Spleen (tissue), 13 donors: ENCODE measurements at places on chromosomes 4 and X. TPM values are rescaled to one million over a fixed set of nuclear protein-coding genes. Genes with fewer than 3 reads are reported as not detected.

Gene ANTXR2
- total RNA-seq: 30.9 TPM

Gene MAGEB10
- total RNA-seq: not detected

Gene HGFAC
- not detected for total RNA-seq

Gene DUSP21
- total RNA-seq: not detected

Gene SOWAHB
- not detected for total RNA-seq

Gene PNMA5
- total RNA-seq: 0.19 TPM

Gene CLDN34
- total RNA-seq: not detected

Gene TLR3
- 10.5 TPM for total RNA-seq

Gene CLCN4
- 5.2 TPM for total RNA-seq
